Smooth muscle cell of the pulmonary artery (primary cell): ENCODE measurements at places on chromosomes 12 and 14. TPM values are rescaled to one million over a fixed set of nuclear protein-coding genes. Genes with fewer than 3 reads are reported as not detected.

Gene RNASE11
- total RNA-seq, result not detected in 2 replicates

Gene NKX2-8
- total RNA-seq, result not detected in 2 replicates

Gene MAPKAPK5
- 29.7 and 40.0 TPM in 2 replicates for total RNA-seq

Gene ANO4
- total RNA-seq, result 0.26 and 1.2 TPM in 2 replicates

Gene SPTLC2
- 32.5 and 33.6 TPM in 2 replicates for total RNA-seq

Gene FGF23
- total RNA-seq, result not detected in 2 replicates

Gene NPAS3
- total RNA-seq, result 0.26 and 0.76 TPM in 2 replicates

Gene PDZRN4
- total RNA-seq, result 0.07 TPM in 1 of 2 replicates, not detected in the other

Gene TTC6
- not detected in 2 replicates for total RNA-seq

Gene NEMP1
- 6.6 and 9.9 TPM in 2 replicates for total RNA-seq

Gene ZDHHC22
- total RNA-seq, result not detected in 2 replicates

Gene TMPRSS12
- total RNA-seq, result not detected in 2 replicates
